ENCODE measurements at places on chromosomes 2 and 18.

- DNase-seq = no peak
Observed at GRCh38 chr18:8947566-8947965, 154.9 kb upstream of the NDUFV2 start.

DNA sequence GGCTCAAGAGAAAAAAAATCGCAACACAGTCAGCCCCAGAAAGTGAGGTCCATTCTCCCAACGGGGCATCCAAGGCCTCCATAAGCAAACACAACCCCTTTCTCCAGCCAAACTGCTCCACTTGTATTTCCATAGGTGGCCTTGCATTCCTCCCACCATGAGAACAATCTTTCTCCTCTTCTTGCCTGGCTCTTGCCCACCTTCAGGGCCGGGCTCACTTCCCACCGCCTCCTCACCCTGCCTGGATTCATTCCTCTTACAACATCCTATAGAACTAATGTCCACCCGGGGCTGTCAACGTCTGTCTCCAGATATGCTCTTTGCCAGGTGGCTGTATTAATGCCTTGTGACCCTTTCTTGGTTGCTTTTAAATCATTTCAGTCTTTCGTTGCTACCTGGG is 124.5 kb downstream of the SMAD7 start:
- DNase-seq = no peak

GRCh38 chr2:239506101-239506857 is 105.5 kb upstream of the HDAC4 start:
- no peak for DNase-seq

DNA sequence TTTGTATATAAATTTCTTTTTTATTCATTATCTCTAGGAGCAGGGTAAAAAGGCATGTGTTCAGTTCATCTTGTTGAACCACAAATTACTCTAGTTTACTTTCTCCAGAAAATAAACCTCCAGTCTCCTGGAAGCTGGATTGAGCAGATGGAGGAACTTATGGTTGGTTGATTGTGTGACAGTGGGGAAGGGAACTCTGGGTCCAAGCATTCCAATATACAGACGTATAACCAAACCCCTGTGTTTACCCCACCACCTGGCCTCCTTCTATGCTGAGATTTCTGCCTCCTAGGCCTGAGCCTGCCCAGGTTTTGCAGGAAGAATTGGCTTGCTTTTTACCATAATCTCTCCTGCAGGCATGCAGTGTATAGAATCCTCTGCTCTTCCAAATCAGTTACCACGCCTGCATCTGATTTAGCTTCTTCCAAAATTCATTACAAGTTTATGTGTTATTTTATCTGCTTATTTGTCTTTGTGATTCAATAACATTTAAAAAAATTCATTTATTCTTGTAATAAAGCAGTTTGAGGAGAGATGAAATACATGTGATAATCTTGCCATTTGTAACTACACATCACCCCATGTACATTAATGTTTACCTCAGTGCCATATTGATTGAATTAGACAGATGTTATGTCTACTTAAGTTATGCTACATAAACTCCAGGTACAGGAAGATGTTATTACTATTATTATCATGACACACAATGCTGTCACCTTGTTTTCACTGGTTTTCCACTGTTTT is 2.5 kb upstream of the RAB27B start:
- no peak for DNase-seq

- no peak for DNase-seq
Observed at GRCh38 chr2:58407487-58407886, 166.4 kb upstream of the FANCL start.

GRCh38 chr2:104836265-104836664 is 17.6 kb upstream of the POU3F3 start:
- no peak for DNase-seq

DNA sequence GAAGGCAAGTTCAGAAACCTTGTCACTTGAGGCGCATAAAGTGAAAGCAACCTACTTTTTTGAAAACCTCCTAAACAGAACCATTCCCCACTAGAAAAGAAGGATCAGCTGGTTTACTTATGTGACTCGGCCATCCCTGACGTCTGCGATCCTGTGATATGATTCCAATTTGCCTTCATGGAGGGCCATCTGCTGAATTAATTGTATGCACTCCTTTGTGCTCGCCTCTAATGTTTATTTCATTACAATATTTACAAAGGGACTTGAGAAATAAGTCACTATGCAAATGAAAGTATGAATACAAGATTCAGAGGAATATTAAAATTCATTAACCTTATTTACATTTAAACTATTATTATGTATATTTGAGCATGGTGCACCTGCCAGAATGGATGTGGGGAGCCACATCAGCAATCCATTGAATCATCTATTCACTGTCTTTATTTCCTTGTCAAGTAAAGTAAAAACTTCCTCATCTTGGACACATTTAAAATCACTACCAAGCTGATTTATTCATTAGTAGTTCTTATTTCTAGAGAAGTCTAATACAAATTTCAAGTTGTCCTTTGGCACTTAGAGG is 96.5 kb downstream of the RBM43 start:
- DNase-seq = no peak

GRCh38 chr18:10184776-10185175 is 269.7 kb upstream of the APCDD1 start:
- DNase-seq = no peak

GRCh38 chr2:10454505-10454904 is 6.4 kb upstream of the ODC1 start:
- no peak for DNase-seq

GRCh38 chr2:38158378-38159118 is 82.6 kb upstream of the CYP1B1 start:
- DNase-seq = no peak

GRCh38 chr2:69936906-69937305 is 22.0 kb downstream of the MXD1 start:
- no peak for DNase-seq

GRCh38 chr2:34373586-34374233 is 774.6 kb upstream of the FAM98A start:
- no peak for DNase-seq

- no peak for DNase-seq
Observed at GRCh38 chr18:49901862-49902340, 88.6 kb upstream of the ACAA2 start.

- no peak for DNase-seq
Observed at GRCh38 chr2:120807751-120808150, 72.1 kb downstream of the GLI2 start.

- no peak for DNase-seq
Observed at GRCh38 chr2:118761771-118762170, 85.7 kb downstream of the EN1 start.

DNA sequence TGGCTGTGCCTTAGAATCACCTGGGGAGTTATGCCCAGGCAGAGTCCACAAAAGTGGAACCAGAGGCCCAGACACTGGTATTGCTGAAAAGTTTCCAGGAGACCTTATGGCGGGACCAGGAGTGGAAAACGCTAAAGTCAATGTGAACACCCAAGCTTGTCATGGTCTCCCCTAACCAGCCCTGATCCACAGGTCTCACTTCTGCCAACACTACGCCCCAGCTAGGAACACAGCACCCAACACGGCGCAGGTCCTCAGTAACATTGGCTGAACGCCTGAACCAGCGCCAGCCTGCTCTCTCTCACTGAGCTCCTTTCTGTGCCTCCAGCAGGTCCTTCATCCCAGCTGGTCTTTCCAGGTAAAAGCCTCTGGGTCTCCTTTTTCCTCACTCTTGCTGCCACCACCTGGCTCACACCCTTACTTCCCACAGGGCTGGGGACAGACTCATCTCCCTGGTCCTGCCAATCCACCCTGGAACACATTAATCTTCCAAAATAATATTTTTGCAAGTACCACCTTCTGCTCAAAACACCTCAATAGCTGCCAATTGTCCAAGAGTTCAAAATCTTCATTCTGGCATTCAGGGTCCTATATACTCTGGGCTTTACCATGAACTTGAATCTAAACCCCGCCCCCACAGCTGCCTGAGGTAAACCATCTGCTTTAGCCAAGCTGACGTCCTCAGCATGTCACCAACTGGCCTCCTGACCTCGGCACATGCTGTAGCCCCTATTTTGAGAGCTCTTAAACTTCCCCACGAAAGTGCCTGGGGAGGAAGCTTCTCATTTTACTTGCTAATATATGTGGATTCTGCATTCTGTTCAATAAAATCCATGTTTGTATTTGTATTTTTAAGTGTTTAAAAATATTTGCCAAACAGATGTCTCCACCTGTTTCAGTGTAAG is 34.6 kb downstream of the ADCY3 start:
- DNase-seq = no peak

GRCh38 chr2:130877258-130877657 is 40.5 kb downstream of the ARHGEF4 start:
- DNase-seq = no peak

GRCh38 chr18:47458483-47458882 is 207.0 kb upstream of the SKOR2 start:
- no peak for DNase-seq

DNA sequence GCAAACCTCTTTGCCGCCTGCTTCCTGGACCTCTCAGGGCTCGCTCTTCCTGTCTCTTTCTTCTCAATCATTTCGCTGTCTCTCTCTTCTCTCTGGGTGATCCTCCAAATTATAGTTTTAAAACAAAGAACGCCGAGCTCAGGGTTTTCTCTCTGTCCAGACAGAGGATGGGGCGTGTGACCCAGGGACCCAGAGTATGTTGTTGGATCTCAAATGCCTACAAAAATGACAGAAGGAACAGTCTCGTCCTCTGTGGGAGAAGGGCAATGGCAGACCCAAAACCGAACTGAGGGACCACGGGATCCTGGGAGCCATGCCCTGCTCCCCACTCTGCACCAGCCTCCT is 88.5 kb downstream of the EIPR1 start:
- DNase-seq = no peak
